A673 (cell line): ENCODE measurements at places on chromosomes 13 and 19. TPM values are rescaled to one million over a fixed set of nuclear protein-coding genes. Genes with fewer than 3 reads are reported as not detected.

Gene KLK8
- total RNA-seq: not detected in 2 replicates

Gene C19orf38
- not detected in 2 replicates for total RNA-seq

GRCh38 chr13:71828564-71828963, 38.4 kb downstream of the DACH1 start:
- no peak for DNase-seq

GRCh38 chr19:13094771-13095392, 7.8 kb downstream of the LYL1 start:
- peak; percentile 46 for DNase-seq

DNA sequence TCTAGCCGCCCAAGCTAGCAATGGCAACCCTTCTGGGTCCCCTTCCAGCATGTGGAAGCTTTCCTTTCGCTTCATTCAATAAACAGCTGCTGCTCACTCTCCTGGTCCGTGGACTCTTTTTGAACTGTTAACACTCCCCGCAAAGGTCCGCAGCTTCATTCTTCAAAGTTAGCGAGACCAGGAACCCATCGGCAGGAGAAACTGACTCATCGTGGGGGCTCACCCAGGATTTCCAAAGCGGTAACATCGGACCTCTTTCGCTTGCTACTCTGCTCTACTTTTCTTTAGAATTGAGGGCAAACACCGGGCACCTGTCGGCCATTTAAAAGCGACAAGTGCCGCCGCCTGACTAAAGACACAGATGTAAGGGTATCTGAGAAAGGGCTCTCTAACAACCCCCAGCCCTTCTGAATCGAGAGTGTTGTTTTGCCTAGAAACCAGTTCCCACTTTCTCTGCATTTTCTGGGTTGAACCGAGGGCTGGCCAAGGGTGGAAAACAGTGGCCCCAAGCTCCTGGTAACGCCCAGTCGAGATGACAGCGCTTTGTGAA, 5.8 kb downstream of the UBA52 start:
- no peak for DNase-seq

Gene SMIM24
- not detected in 2 replicates for total RNA-seq

DNA sequence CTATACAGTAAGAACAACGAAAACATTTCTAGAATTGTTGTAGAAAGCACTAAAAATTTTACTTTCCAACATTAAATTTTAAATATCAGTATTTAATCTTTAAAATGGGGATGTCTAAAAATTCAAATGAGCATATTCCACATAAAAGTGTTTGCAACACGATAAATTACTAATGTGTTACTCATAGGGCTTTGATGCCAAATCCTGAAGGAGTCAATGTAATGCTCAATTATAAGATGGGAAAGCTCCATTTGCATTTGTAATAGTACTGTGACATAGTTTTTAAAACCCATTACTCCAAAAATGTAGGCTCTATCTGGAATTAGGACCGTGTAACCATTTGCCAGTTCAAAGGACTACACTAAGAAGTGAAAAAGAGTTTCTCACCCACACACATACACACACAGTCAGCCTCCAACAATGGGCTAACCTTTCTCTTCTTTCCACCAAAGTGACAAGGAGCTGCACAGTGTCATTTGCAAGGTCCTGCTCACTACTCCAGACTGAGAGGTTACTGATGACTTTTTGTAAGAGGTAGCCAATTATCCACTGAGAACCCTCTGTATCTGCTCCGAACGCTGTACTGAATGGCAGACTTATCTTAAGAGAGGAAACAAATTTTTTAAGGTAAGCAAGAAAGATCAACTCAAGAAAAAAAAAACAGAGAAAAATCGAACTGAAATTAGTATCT, 26.1 kb upstream of the EEF1AKMT1 start:
- DNase-seq: no peak

DNA sequence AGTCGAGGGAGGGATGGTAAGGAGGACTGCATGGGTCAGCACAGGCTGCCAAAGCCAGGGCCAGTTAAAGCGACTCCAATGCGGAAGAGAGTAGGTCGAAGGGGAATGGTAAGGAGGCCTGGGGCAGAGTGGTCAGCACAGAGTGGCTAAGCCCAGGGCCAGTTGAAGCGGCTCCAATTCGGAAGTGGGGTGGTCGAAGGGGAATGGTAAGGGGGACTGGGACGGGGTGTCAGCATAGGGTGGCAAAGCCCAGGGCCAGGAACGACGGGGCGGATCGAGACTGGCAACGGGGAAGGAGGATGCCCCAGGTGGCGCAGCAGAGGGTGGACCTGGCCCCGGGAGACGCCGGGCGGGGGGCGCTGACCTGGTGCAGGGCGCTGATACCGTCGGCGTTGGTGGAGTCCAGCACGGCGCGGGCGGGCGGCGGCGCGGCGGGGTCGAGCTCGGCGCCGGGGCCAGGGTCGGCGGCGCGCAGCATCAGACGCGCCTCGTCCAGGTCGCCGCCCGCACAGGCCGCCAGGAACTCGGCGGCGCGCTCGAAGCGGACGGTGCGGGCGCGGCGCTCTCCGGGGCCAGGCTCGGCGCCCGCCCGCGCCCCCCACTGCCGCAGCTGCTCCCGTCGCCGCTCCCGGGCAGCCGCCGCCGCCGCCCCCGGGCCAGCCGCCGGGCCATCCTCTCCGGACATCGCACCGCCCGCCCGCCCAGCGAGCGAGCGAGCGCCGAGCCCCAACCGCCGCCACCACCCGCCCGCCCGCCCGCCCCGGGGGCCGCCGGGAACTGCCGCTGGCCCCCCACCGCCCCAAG, at the start of gene PPP1R12C:
Gene PPP1R12C, minus strand, starts transcription at position 779 of the 804 bp plus-strand sequence. Its CDS starts 94 bp downstream, at position 685.
- no peak for DNase-seq

Gene MAG
- total RNA-seq: not detected in 2 replicates

- peak; percentile 49 for DNase-seq
Measured at GRCh38 chr13:23570099-23570920, at the start of gene TNFRSF19. TNFRSF19 (plus strand) TSS chr13:23570412; CDS start chr13:23590184, 19,772 bp downstream.
